CD4-positive, alpha-beta memory T cell (primary cell): ENCODE measurements at places on chromosomes 13 and 19.

GRCh38 chr13:110581506-110582185 is 20.1 kb upstream of the RAB20 start:
- DNase-seq: no peak

DNA sequence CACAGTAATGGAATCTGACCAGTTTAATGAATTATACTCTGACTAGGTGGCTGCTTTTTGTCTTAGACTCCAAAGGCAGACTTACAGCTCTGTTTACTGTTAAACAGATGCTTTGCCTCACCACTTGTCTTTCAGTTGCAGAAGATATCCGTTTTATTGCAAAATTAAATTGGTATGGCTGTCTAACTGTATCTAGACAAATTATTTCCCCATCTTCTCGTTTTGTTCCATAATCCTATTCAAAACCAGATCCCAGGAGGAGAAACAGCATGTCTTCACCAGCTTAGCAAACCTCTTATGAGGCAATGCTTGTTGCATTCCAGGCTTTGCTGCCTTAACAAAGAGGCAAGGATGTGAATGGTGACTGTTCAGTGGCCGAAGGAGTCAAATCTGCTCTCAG is 215.6 kb downstream of the TDRD3 start:
- no peak for DNase-seq

- DNase-seq: no peak
Measured at GRCh38 chr13:110285991-110286832, 20.7 kb downstream of the COL4A1 start.

DNA sequence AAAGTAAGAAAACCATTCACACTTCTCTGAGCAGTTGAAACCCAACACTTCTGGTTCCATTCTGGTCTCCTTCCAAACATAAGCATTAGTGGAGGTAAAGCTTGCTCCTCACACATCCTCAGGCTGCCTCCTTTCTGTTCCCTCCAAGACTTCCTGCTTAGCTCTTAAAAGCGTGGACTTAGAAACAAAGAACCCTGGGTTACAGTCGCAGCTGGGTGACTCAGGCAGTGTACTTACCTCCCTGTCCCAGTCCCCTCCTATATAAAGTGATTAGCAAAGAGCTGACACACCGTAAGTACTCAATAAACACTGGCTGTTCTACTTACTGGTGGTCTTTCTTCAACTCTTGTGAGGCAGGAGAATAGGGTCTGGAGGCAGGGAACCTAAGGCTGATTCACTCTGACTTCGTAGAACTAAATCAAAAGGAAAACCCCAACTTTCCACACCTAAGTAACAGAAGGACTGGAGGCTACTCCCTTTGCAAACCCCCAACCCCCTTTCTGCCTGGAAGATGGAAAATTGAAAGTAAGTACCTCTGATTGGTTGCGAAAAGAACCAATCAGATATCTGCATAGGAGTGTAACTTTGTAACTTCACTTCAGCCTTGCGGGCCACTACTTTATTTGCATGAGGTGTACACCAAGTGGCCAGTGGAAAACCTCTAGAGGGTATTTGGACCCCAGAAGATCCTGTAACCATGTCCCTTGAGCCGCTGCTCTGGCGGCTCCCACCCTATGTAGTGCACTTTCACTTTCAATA is 165.4 kb downstream of the SUCLA2 start:
- DNase-seq: no peak

DNA sequence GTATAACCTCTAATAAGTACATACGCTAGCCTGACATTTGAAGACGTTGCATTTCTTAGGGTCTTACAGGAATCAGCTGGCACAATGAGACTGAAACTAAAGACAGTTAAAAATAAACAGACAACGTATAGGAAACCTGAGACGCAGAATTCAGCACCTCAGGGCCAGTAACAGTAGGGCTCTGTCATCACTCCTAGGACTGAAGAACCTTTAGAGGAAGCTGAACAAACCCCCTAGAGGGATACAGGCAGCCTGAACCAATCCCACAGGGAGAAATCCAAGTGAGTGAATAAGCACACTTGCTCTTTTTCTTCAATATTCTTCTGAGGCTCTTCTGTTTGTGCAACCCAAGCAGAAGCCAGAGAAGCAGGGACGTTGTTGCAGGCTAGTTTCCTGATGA is 53.9 kb upstream of the KLHL1 start:
- no peak for DNase-seq

DNA sequence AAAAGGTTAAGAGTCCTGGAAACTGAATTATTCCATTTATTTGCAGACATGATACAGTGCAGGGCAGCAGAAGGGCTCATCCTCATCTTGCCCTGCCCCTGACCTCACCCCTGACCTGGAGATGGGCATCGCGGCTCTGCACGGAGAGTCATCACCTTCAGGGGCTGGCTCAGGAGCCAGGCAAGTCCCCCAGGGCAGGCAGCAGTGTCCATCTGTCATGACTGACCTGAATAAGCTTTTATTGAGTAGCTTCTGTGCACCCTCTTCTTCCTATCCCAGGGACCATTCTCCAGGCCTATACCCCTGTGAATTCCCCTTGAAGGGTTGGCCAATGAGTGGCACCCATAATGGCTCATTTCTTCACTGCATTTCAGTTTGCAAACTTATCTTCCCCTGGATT is 484.2 kb downstream of the ZNF536 start:
- no peak for DNase-seq

DNA sequence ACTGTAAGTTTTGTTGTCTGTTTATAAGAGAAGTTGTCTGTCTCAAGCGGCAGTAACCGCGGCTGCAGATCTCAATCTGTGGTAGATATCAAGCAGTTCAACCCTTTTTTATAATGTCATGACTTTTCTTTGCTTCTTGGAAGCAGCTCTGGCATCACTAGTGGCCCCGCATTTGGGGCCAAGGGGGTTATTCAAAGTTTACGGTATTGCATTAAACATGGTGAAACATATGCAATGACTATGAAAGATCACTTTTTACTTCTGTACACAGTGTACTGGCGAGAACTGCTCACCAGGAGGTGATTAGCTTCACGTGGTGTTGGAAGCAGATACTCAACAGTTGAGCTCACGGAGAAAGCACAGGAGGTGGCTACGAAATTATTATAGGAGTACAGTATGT is 4.6 kb upstream of the FFAR3 start:
- DNase-seq: no peak

- DNase-seq: no peak
Measured at GRCh38 chr13:36353001-36353400, 6.8 kb upstream of the SPART start.

DNA sequence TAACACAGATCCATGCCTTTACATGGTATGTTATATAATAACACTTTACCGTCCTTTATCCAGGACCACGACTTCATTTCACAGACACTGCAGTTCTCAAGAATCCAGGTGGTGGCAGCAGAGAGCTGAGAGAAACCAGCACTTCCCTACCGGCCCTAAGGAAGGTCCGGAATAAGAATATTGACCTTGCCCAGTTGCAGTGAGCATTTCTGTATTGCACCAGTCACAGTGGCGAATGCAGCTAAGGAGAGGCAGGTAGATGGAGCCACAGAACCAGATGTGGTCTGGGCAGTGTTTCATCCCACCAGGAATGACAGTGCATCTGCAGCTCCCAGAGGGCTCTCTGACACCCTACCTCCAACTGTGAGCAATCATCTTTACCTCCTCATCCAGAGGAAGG is 44.6 kb downstream of the ZNF787 start:
- DNase-seq: peak; percentile 26

DNA sequence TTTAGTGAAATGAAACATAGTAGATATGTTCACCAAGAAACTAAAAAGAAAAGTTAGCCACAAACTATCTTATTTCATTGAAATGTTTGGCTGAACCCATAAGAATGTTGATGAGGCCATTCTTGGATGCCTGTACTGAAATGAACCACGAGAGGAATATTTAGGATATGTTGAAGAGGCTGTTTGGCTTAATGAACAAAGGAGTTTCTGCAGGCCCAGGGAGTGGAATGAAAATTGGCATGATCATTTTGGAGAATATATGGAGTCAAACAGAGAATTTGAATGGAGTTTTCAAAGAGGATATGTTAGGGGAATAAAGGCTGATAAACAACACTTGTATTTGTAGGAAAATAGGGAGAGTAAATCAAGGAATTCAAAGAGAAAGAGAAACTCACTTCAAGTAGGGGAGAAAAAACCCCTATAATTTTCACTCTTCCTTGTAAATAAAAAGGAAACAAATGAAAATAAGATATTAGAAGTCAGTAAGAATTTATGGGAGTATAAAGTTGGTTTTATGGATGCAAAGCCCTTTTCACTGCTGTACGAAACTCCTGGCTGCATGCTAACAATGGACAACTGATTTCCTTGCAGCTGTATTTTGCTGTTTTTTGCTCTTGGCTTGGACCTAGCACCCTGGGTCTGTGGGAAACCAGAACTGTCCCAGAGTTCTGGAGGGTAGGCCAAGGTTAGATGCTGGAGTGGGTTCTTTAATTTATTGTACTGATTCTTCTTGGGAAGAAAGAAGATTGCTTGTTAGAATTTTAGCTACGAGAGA is 36.5 kb downstream of the KL start:
- DNase-seq: no peak

DNA sequence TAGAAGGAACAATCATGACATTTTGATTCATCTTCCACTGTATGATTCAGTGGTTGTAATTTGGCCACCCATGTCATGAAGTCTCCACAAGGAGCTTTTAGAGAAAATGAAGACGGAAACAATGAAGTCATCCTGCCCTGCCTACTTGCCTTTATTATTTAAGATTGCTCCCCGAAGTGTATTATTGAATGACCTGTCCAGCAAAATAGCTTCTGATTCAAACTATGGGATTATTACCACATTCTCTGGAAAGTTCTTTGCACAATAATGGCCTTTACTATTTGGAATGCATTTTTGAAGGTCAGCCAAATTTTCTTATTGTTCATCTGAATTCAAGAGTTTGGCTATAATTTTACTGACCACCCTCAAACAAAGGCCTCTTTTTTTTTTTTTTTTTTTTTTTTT is 77.8 kb upstream of the RFC3 start:
- DNase-seq: no peak

- DNase-seq: no peak
Measured at GRCh38 chr13:112234131-112234875, 141.9 kb upstream of the SPACA7 start.

DNA sequence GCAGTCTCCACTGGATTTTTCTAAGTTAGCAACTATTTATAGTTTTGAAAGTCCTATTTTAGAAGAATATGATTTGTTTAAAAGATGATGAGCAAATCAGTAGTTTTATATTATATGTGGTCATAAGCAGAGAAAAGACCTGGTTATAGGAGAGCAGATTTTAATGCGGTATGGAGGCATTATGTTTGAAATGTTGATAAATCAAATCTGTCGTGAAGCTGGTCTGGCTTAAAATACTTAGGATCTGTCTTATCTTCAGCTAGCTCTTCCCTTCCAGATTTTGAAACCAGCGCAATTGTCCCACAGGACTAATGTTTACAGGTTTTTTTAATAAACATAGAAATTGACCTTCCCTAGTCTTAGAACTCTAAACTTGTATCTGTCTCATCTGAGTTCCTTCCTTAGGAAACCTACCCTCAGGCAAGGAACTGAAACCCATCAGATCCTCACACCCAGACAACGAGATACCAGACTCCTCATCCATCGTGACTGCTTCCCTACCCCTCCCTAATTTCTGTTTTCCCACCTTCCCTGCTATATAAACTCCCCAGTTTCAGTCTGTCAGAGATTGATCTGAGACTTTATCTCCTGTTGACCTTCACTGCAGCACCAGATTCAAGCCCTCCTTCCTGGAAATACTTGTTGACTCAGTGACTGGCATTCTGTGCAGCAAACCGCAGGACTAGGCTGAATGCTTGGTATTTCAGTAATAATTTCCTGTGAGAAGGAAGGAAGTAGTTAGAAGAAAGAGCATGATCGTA is 37.8 kb upstream of the CXCL17 start:
- peak; percentile 39 for DNase-seq

DNA sequence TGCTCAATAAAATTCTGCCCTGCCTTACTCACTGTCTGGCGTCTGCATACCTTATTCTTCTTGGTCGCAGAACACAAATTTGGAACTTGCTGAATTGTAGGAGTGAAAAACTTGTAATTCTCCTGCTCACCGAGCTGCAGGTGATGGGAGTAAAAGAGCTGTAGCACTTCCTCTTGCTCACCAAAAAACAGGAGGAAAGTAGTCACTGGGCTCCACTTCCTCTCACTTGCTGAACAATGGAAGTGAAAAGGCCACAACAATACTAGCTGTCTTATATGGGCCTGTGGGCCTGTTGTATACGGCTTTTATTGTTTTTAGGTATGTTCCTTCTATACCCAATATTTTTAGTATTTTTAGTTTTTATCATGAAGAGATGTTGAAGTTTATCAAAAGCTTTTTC is 978.7 kb downstream of the SLITRK5 start:
- DNase-seq: no peak

DNA sequence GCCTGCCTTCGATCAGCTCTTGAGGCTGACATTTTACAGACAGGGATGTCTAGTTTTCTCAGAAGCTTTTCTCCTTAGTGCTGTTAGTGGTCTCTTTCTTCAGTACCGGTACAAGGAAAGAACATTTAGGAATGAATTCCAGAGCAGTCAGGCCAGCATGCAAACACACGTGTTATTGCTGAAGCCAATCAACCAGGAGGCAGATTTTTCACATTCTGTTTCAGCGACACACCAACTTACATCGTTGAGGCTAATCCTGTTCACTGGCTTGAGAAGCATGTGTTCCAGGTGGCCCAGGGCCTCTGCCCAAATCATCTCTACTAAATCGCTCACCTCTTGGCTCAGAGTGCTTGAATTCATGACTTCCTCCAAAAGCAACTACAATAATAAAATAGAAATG is 19.2 kb downstream of the PARP4 start:
- DNase-seq: no peak

- no peak for DNase-seq
Measured at GRCh38 chr19:29777781-29778309, 33.9 kb upstream of the CCNE1 start.

DNA sequence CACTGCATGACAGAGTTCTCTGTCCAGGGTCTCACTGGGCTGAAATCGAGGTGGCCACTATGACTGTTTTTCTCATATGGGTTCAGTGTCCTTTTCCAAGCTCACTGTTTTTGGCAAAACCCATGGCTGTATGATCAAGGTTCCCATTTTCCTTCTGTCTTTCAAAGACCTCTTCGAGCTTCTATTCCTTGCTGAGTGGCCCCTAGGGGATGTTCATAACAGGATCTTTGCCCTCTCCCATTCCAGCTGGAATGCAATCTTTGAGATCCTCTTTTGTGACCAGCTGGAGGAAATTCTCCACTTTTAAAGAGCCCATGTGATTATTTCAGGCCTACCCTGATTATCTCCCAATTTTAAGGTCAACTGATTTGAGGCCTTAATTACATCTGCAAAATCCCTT is 572.5 kb upstream of the SLC10A2 start:
- DNase-seq: no peak

DNA sequence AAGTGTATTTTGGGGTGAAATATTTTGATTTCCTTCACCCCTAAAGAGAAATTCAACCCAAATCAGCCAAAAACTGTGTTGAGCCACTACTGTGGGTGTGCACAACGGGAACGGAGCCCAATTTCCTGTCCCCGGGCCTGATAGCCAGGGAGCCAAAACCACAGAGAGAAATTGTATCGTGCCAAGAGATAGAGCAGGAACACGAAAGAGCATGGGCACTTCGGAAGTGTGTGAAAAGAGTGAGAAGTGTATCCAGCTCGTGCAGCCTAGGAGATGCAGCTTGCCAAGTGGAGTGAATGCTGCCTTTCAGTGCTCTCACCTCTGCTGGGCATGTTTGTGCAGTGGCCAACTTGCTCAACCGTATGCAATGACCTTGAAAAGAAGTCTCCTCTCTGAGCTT is 19.4 kb upstream of the PLEKHF1 start:
- no peak for DNase-seq
